ENCODE measurements at places on chromosomes 12 and 14.

DNA sequence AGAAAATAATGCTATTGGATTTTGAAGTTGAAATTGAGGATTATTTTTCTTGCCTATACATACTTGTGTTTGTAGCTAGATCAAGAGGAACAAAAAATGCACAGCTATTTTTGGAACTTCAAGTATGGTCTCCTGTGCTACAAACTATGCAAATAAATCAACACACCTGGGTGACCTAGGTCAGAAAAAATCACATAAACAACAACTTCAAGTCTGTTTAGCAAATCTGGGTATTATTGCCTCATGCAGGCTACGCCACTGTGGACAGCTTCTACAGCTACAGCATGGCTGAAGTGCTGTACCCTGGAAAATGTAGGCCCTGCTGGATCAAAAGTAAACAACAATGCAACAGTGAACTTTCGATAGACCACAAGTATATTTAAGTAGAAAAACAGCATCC lies 87.5 kb downstream of the SLC6A15 start:
- no peak for DNase-seq

GRCh38 chr14:64442300-64442988 lies 22.9 kb upstream of the AKAP5 start:
- no peak for DNase-seq

GRCh38 chr12:108772891-108773797 lies 41.8 kb upstream of the CORO1C start:
- no peak for DNase-seq

DNA sequence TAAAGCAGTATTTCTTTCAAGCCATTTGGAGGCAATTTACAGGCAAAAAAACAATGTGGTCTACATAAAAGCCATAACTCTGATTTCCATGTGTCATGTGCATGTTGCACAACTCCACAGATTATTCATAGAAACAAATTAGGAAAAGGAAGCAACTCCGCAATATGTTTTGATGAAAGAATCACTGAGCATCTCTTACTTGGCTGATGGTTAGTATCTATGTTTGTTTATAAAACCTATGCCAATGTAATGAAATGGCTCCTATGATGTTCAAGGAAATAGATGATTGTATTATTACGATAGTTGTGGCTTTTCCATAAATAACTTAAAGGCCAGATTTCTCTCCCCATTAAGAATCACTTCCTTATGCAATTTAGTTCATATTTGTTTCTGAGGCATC lies 373.7 kb downstream of the CCDC91 start:
- DNase-seq, result peak; percentile 93

DNA sequence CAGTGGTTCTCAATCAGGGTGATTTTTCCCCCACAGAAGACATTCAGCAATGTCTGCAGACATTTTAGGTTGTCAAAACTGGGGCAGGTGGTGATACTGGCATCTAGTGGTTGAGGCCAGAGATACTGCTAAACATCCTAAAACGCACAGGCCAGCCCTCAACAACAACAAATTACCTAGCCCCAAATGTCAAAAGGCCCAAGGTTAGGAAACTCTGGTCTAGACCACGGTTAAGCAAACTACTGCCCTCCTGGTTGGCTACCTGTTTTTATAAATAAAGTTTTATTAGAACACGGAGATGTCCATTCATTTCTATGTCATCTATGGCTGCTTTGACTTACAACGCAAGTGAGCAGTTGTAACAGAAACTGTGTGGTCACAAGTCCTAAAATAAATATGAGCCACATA lies 186.7 kb downstream of the EFCAB11 start:
- peak; percentile 27 for DNase-seq

- DNase-seq, result peak; percentile 85
Observed at GRCh38 chr12:115404761-115405470, 720.9 kb upstream of the TBX3 start.

- no peak for DNase-seq
Observed at GRCh38 chr12:110006115-110006514, 6.9 kb downstream of the ANKRD13A start.

DNA sequence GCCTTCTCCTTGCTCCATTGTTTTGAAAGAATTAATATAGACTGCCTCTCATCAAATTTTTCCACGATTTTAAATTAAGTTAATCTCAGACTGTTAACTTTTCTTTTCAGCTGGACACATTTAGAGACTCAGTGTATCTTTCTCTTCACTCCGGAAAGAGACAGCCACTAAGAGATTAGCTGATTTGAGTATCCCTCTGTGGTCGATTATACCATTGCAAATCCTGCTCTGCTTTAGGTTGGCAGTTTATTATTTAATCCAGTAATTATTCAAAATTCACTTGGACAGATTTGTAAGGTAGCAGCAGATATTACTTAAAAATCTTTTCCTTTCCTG lies 588 bp upstream of the TWF1 start:
- no peak for DNase-seq

- no peak for DNase-seq
Observed at GRCh38 chr14:94819531-94819930, 49.6 kb upstream of the GSC start.

GRCh38 chr14:24911324-24912109 lies 138.4 kb downstream of the STXBP6 start:
- peak; percentile 75 for DNase-seq

DNA sequence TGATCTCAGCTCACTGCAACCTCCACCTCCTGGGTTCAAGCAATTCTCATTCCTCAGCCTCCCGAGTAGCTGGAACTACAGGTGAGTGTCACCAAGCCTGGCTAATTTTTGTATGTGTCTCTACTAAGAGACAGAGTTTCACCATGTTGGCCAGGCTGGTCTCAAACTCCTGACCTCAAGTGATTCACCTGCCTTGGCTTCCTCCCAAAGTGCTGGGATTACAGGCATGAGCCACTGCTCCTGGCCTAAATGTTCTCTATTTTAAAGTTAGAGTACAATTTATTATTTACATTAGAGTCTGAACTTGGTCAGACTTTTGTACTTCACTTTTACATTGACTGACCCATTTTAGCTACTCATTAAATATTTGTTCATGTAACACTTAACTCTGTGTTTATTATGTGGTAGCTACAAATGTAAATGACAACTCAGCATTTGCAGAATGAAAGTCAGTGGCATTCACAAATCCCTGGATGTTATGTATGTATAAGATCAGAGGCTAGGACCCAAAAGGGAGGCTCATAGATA lies 409.6 kb downstream of the APAF1 start:
- DNase-seq, result no peak

GRCh38 chr14:101019541-101019940 lies 116.0 kb upstream of the RTL1 start:
- no peak for DNase-seq

- DNase-seq, result no peak
Observed at GRCh38 chr14:63857466-63858030, 4.7 kb downstream of the SYNE2 start.

DNA sequence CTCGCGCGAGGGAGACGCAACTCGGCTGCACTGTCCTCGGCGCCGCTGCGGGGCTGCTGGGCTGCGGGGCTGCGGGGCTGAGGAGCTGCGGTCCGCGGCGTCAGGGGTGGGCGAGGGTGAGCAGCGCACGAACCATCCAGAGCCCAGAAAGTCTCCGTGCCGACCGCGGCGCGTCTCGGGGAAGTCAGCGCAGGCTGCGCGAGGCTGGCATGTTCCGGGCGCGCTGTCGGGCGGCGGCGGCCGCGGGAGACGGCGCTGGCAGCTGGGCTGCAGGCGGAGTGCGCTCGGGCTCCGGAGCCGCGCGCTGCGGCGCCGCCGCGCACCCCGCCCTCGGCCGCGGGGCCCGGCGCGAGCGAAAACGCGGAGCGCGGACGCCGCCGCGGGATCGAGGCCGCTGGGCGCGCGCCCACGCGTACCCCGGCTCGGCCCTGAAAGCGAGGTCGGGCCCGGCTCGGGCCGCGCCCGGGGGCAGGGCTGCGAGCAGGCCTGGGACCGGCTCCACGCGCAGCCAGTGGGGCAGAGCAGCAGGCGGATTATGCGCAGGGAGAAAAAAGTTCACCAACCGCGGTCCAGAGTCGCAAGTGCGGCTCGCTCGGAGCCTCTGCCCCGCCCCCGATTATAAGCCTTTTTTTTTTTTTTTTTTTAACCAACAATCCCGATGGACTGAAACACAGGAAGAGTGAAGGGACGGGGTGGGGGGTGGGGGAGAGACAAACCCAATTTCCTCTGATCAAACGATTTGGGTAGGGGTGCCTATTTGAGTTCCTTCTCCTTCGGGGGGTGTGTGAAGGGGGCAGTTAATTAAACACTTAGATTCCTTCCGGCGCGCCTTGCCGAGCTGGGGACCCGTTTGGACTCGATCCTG lies at the start of gene PRICKLE1:
TSS of gene PRICKLE1 (minus strand) at position 282 of the 865 bp plus-strand sequence. CDS start 117,230 bp downstream, outside the sequence.
- DNase-seq, result peak; percentile 86

- DNase-seq, result no peak
Observed at GRCh38 chr14:99134516-99135046, 137.4 kb downstream of the BCL11B start.

GRCh38 chr14:68099495-68100045 lies 280.0 kb downstream of the RAD51B start:
- DNase-seq, result no peak

DNA sequence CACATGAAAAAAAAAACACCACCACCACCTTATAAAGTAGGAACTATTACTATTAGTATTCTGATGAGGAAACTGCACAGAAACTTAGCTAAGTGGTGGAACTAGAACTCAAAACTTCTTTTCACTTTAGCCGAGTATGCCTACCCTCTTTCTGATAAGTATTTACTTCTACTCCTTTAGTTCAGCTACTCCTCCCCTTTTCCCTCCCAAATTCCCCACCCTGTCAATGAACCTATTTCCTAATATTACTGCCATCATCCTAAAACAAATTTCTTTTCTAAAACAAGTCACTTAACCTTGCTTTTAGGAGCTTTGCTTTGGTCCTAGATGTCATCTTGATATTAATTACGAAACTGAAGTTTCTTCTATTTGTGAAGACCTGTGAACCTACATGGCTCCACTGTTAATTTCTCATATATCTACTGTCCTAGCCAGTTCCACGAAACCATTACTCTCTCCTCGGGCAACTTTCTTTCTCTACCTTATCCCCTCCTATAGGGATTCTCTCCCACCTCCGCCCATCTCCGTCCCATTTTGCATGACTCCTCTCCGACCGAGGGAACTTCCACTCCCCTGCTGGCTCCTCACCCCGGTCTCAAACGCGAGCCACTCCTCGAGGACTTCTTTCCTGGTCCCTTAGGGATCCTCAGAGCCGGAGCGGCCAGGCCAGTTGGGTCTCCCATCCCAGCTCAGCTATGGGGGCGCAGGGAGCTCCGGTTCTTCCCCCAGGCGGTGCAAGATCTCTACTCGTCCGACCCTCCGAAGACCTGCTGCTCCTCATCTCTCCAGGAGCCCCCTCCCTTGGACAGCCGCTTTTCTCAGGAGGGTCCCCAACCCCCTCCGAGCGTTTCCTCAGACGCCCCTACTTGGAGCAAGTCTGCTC lies 1.1 kb downstream of the NUMB start:
- DNase-seq, result no peak

- peak; percentile 96 for DNase-seq
Observed at GRCh38 chr12:93089805-93090569, 160.9 kb upstream of the EEA1 start.

DNA sequence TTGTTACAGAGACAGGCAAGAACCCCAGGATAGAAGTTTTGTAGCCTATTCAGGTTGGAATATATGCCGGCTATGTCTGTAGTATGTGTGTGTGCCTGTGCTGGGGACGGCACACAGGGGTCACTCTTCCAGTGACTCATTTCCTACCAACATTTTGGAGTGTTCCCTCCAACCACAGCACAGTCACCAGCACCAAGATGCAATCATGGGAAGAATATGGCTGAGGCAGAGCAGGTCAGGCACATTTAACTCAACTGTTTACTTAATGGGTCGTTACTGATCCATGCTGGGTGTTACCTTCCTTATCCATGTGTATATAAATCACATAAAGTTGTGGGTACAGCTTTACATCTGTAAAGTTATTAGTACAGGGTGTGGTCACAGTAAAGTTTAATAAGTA lies 178.3 kb downstream of the PRKD1 start:
- peak; percentile 75 for DNase-seq

DNA sequence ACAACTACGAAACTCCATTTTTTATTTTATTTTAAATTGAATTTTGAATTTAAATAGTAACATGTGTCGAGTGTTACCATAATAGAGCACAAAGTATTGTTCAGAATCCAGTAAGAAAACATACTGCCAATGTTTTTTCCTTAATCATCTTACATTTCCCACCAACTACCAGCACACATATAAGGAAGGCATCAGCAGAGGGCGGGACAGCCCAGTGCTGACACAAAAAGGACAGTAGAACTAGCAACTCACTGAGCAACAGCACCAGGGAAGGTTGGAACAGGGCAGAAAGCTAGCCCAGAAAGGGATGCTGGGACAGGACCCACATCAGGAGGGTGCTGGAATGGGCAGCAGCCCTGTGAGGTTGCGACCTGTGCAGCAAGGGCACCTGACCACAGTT lies 43.9 kb downstream of the DICER1 start:
- DNase-seq, result no peak

- no peak for DNase-seq
Observed at GRCh38 chr12:39692258-39692853, 72.8 kb upstream of the ABCD2 start.

GRCh38 chr12:121441555-121441954 lies 41.6 kb downstream of the RNF34 start:
- DNase-seq, result no peak

DNA sequence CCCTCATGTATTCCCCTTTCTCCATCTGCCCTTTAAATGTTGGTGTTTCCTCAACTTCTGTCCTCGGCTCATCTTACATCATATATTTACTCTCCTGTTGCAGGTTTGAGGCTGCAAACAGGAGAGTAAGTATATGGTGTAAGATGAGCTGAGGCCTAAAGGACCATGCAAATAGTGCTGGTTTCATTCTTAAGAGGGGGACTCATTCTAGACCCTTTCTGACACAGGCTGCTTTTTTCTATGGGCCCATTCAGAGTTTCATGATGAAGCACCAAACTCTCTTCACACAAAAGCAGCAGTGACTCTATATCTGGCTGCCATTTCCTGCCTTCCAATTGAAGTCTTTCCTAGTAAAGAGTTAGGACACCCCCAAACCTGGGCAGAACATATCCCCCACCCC lies 218.5 kb downstream of the PHLDA1 start:
- no peak for DNase-seq

DNA sequence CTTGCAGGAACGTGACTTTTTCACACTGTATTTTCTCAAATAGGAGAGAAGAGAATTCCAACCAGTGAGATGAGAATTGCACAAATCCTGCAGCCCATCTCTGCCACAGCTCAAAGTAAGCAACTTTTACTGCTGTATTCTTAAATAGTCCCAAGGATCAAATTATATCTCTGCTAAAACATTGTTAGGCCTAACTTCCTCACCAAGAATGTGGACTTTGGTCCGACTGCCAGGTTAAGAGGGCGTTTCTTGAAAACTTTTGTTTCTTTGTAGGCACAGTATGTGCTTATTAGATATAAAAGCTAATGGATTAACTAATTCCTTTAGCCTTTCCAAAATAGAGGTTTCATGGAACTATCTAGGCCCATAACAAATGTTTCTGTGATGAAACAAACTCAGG lies 61.4 kb upstream of the IFNG-AS1 start:
- DNase-seq, result no peak

GRCh38 chr12:93573552-93574223 lies 1.2 kb downstream of the SOCS2 start:
- peak; percentile 13 for DNase-seq

GRCh38 chr12:116159175-116159574 lies 118.3 kb downstream of the MED13L start:
- DNase-seq, result peak; percentile 37
